Glutamatergic neuron (in vitro differentiated cells): ENCODE measurements at places on chromosomes 12 and 14.

DNA sequence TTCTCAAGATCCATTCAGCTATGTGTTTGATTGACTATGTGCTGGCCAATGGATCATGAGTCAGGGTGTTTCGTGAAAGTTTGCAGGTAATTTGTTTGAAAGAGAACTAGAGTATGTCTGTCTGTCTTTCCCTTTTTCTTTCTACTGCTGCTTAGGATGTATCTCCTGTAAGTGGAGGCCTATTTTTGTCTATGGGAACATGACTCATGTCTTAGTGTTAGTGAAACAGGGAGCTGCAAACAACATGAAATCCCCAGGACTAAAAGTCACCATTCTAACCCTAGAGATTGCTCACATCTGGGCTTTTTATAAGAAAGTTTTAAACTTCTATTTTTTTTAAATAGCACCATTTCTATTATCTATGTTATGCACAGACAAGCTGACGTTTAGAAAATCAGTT lies 333.0 kb downstream of the CCER1 start:
- H3K4me3 ChIP-seq, result no peak overlapping the region
- no peaks in the 10 kb centered on the region for H3K36me3 ChIP-seq
- DNase-seq, result no peak

GRCh38 chr14:71467361-71467811 lies 464.8 kb upstream of the RGS6 start:
- no peak for DNase-seq
- H3K4me3 ChIP-seq, result no peak overlapping the region
- H3K36me3 ChIP-seq, result peaks cover 10% of the 10 kb centered on the region
- H3K27me3 ChIP-seq, result no peaks in the 10 kb centered on the region
- H3K27ac ChIP-seq, result no peak overlapping the region

- no peaks in the 10 kb centered on the region for H3K36me3 ChIP-seq
- no peak for DNase-seq
- peaks cover 7% of the 10 kb centered on the region for H3K27me3 ChIP-seq
- no peak overlapping the region for H3K27ac ChIP-seq
Measured at GRCh38 chr12:109555431-109556315, 17.6 kb downstream of the MMAB start.

- no peak for DNase-seq
- H3K27ac ChIP-seq, result no peak overlapping the region
- peaks cover 5% of the 10 kb centered on the region for H3K27me3 ChIP-seq
- no peaks in the 10 kb centered on the region for H3K36me3 ChIP-seq
- H3K4me3 ChIP-seq, result no peak overlapping the region
- peaks cover 3% of the 10 kb centered on the region for H3K4me1 ChIP-seq
Measured at GRCh38 chr12:130530429-130530828, 185.7 kb downstream of the RIMBP2 start.

GRCh38 chr12:107138990-107139389 lies 45.6 kb upstream of the CRY1 start:
- no peaks in the 10 kb centered on the region for H3K36me3 ChIP-seq
- no peak overlapping the region for H3K27ac ChIP-seq
- H3K4me1 ChIP-seq, result no peaks in the 10 kb centered on the region

DNA sequence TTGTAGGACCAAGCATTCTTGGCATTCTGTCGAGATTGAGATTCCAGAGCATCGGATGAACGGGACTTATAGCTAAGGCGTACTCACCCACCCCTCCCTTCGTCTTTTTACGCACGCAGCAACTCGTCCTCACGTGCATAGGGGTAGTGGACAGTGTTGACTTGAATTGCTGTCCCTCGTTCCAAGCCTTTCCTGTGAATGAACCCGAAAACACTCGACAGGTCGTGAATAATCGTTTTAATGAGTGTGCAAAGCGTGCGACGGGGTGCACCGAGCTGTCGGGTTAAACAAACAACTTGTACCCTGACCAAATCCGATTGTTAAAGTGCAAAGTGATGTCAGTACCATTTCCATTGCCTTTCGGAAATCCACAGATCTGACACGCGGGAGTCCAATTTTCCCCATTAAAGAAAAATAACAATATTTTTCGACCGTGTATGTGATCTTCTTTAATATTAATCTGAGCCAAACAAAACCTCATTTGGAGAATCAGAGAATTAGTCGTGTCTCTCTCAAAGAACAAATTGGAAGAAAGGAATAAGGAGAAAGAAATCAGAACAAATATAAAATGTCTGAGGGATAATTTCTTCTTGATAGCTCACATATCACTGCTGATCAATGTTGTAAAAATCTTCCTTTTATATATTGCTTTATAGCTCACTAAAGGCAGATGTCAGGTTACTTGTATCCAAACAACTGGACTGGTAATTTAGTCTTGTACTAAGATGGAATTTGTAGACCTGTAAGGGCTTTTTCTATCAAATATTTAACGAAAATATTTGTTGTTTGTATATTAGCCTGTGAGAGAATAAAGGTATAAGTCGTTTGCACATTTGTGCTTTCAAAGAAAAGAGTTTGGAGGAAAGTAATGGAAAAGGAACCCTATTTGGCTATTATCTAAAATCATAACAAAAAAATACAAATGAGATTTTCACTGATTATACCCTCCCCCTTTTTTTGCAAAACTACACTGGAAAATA lies 11.8 kb downstream of the FOXG1 start:
- no peak for DNase-seq
- peaks cover 2% of the 10 kb centered on the region for H3K4me1 ChIP-seq
- no peak overlapping the region for H3K4me3 ChIP-seq
- no peaks in the 10 kb centered on the region for H3K36me3 ChIP-seq
- H3K27me3 ChIP-seq, result peaks cover 24% of the 10 kb centered on the region
- no peak overlapping the region for H3K27ac ChIP-seq
